ENCODE measurements at places on chromosomes 11 and 22. TPM values are rescaled to one million over a fixed set of nuclear protein-coding genes. Genes with fewer than 3 reads are reported as not detected.

SVIP gene
- total RNA-seq: 13.2 TPM

SCN4B gene
- not detected for total RNA-seq

SLC7A4 gene
- not detected for total RNA-seq

KLHL22 gene
- total RNA-seq: 6.3 TPM

GSC2 gene
- total RNA-seq: not detected

PDE2A gene
- 1.2 TPM for total RNA-seq

CBLIF gene
- total RNA-seq: not detected

PTPN5 gene
- 0.02 TPM for total RNA-seq

NCAM1 gene
- total RNA-seq: not detected

TCN1 gene
- 0.57 TPM for total RNA-seq

OR2AT4 gene
- total RNA-seq: not detected

FBLN1 gene
- total RNA-seq: 41.5 TPM

SLC22A9 gene
- total RNA-seq: not detected

RFPL1 gene
- total RNA-seq: not detected

TUBA8 gene
- total RNA-seq: 0.67 TPM

MGAT3 gene
- 0.35 TPM for total RNA-seq

SYT12 gene
- 10.3 TPM for total RNA-seq

TMEM191C gene
- total RNA-seq: 1.1 TPM

ARHGAP20 gene
- total RNA-seq: not detected

GLYAT gene
- total RNA-seq: not detected

TMEM86A gene
- total RNA-seq: 0.31 TPM

LGR4 gene
- 35.9 TPM for total RNA-seq

Data from A549 treated with CpdA at 1 μM for 4 hours (cell line).